ENCODE measurements at places on chromosomes 12 and 14.

DNA sequence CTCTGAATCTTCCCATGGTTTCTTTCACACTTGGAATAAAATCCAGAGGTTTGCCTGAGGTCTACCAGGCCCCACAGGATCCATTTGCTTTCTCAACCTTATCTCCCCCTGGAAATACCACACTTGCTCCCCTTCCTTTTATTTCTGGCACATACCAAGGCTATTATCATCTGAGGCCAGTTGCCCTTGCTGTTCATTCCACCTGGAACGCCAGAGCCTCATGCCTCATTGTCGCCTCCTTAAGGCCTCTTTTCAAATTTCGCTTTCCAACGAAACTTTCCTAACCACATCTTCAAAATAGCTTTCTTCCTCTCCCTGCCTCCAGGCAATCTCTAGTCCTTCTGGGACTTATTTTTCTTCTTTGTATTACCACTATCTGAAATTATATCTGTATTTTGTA, 11.2 kb upstream of the LRIG3 start:
- DNase-seq, result no peak

DNA sequence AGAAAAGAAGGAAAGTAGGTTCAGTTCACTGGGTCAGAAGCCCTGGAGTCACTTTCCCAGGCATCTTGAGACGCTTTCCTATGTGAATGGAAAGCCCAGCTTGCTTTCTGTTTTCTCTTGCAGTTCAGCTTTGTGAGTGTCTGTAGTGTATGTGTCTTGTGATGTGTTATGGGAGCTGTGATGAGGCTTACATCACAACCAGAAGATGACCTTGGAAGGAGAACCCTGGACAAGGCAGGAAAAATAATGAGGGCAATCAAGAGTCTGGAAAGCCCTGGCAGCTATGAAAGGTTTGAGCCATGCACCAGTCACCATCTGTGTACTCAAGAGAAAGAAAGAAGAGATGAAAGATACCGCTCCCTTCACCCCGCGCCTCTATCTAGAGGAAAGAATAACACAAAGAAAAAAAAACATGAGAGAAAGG, 35.2 kb upstream of the PTGR2 start:
- no peak for DNase-seq

DNA sequence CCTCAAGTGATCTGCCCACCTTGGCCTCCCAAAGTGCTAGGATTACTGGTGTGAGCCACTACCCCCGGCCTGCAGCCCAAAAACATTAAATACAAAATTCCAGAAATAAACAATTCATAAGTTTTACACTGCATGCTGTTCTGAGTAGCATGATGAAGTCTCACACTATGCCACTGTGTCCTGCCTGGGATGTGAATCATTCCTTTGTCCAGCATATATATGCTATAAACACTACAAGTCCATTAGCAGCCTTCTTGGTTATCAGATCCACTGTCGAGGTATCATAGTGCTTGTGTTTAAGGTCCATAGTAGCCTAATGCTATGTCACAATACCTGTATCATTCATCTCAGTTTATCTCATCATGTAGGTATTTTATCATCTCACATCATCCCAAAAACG, 15.9 kb downstream of the INTS13 start:
- DNase-seq, result no peak

DNA sequence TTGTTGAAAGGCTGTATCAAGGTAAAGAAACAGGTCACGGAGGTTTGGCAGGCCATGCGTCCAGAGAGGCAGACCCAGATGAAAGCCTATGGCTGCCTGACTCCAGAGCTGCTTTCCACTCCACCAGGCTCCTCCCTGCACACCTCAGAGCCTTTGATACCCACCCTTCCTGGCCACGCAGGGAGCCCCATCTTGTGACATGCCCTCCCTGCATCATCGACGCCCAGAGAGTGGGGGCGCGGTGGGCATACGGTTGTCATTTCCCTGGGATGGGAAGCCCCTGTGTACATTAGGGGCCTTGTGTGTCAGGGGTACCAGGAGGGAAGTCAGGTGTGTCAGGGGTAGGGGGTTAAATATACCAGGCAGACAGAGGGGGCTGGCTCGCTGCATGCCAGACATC, 30.3 kb upstream of the GPR68 start:
- no peak for DNase-seq

- no peak for DNase-seq
Measured at GRCh38 chr14:71498212-71498611, 434.0 kb upstream of the RGS6 start.

GRCh38 chr14:84312551-84312950, 1217.4 kb upstream of the FLRT2 start:
- DNase-seq, result no peak

DNA sequence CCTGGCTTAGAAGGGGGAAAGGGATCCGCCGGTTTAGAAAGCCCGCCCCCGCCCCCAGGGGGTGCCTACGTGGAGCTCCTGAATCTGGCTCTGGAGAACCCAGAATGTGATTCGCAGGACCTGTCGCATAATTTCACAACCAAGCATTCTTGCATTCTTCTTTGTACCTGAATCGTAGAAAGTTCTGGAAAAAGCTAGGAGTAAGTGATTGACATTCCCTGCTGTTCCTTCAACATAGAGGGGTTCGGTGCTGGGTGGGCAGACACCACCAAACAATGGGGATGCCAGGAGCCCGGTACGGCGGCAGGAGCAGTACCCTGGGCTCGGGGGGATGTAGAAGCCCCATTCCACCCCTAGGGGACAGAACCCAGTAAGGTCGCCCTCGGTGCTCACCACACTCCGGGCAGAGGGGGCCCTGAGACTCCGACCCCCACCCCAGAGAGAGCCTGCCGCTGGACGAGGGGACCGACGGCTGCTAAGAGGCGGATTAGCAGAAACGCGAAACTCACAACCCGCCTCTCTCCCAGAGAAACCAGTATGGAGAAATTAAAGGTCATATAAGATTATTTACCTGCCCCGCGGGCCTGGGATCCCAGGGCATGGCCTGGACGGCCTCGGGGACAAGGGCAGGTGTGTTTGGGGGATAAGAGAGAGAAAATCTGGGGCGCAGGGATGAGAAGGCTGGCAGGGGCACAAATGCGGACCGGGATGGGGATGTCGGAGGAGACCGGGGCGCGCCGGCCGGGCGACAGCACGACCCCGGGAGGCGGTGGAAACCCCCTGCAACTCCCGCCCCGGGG, 520 bp downstream of the CSRP2 start:
- no peak for DNase-seq

GRCh38 chr14:102437997-102438915, 71.3 kb downstream of the ANKRD9 start:
- DNase-seq, result peak; percentile 40

DNA sequence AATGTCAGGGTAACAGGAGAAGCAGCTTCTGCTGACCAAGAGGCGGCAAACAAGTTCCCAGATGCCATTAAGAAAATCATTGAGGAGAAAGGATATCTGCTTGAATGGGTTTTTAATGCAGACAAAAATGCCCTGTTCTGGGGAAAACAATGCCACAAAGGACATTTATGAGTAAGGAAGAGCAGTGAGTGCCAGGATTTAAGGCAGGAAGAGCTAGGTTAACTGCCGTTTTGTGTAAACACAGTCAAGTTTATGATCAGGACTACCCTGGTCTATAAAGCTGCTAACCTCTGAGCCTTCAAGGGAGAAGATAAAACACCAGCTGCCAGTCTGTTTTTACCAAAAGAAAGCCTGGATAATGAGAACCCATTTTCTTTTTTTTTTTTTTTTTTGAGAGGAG, 8.5 kb downstream of the MAPKAPK5 start:
- DNase-seq, result no peak

DNA sequence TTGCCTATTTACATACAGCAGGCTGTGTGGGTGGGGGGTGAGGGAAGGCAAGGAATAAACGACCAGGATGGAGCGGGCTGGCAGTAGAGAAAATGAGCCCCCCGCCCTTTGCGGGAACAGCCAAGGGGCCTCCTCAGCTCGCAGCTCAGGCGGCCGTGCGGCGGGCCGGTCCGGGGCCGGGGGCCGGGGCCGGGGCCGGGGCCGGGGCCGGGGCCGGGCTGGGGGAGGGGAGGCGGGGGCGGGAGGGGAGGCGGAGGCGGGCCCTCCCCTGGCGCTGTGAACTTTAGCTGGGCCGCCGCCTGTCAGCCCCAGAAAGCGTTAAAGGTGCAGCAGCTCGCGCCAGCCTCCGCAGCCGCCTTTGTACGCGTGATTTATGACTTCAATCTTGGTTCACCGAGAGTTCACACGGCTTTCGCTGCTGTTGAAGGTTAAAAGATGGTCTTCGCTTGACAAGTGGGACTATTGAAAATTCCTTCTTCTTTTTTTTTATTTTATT, 28.8 kb downstream of the HOXC4 start:
- DNase-seq, result no peak

Measured in NCI-H2029 treated with DMSO at 0.1 percent for 48 hours (cell line).